Transverse colon (tissue), 4 donors: ENCODE measurements at places on chromosomes 7 and 10. TPM values are rescaled to one million over a fixed set of nuclear protein-coding genes. Genes with fewer than 3 reads are reported as not detected.

- DNase-seq = no peak
Measured at GRCh38 chr10:43117031-43117776, 21.0 kb upstream of the CSGALNACT2 start.

GRCh38 chr10:75292794-75293445, 57.2 kb upstream of the COMTD1 start:
- DNase-seq = no peak

GRCh38 chr10:115580239-115580638, 487.1 kb downstream of the ATRNL1 start:
- no peak for DNase-seq

FAM237B gene
- not detected for total RNA-seq

ELFN1 gene
- total RNA-seq = 0.60 TPM

UPK3B gene
- total RNA-seq = 4.9 TPM
